ENCODE measurements at places on chromosomes 16 and 17.

GRCh38 chr17:15490634-15491261, 23.3 kb upstream of the CDRT4 start:
- peak; percentile 59 for DNase-seq

GRCh38 chr16:69424935-69425784, 741 bp downstream of the CYB5B start:
- no peak for DNase-seq

- DNase-seq = no peak
These were observed 363 bp downstream of the KARS1 start for GRCh38 chr16:75647112-75647491.

DNA sequence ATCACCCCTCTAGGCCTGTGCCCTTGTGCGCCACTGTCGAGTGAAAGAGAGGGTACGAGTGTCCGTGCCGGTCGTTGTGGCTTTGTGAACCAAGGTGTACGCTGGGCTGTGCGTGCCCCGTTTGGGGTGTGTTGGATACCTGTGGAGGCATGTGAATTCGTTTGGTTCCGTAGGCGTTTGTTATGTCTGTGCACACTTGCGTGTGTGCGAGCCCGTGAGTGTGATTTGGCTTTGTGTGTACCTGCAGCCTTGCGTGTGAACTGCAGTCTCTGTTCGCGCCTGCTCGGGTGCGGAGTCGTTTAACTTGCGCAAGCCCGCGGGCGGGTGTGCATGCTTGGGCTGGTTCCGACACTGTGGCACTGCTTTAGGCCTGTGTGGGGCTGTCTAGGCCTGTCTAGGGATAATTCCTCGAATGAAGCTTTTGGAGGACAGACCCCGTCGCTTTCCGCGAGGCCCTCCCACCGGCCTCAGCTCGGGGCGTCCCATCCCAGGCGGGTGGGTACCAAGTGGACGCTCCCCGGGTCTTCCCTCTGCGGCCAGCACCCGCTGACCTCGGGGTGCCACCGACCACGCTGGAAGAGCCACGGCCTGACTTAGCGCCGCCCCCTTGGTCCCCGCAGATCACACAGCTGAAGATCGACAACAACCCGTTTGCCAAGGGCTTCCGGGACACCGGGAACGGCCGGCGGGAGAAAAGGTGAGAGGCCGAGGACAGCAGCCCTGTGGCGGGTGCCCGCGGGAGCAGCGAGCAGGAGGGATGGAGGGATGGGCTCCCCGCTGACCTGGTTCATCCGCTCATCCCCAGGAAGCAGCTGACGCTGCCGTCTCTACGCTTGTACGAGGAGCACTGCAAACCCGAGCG, 4.4 kb downstream of the TBX2 start:
- DNase-seq = no peak

DNA sequence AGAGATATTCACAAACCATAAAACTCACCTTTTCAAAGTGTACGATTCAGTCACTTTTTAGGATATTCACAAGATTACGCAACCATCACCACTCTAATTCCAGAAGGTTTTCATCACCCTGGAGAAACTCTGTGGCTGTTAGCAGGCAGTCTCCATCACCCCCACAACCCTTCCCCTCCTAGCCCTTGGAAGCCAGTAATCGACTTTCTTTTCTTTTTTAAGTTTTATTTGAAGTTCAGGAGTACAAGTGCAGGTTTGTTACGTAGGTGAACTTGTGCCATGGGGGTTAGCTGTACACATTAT, 363.5 kb downstream of the CPPED1 start:
- DNase-seq = peak; percentile 31

Data from fibroblast of upper back skin (primary cell).